Brain microvascular endothelial cell (primary cell): ENCODE measurements at places on chromosomes 2 and 18.

GRCh38 chr2:226971084-226971483 lies 135.2 kb downstream of the RHBDD1 start:
- DNase-seq, result no peak

DNA sequence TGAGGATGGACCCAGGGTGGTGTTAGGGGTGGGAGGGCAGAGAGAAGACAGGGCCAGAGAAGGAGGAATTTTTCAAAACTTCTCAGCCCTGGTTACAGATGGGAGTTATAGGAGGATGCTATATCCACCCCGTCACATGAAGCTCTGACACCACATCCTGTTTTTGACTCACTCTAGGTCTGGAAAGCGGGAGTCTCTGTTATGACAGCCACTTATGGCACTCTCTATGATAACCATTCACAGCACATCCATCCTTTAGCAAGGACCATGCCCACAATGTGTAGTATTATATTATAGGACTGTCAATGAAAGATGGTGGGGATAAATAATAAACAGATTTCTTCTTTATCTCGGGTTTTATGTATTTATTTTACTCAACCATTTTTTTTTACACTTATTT lies 461.2 kb downstream of the CDH2 start:
- peak; percentile 72 for DNase-seq

DNA sequence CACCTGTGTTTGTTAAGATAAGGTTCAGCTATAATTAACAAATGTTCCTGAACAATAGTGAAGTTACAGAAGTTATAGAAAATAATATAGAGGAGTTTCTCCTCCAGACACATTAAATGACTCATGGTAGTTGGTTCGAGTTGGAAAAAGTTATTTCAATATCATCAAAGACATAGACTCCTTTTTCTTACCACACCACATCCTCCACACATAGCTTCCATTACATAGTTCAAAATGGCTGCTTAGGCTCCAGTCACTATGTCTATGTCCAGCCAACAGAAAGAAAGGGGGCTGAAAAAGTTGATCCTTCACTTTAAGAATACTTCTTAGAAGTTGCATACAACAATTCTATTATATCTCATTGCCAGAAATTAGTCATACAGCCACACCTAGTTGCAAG lies 50.7 kb downstream of the DYNAP start:
- DNase-seq, result no peak

GRCh38 chr18:59140302-59140885 lies 710 bp downstream of the SEC11C start:
- DNase-seq, result peak; percentile 30

- peak; percentile 11 for DNase-seq
Observed at GRCh38 chr18:995629-996028, 91.0 kb downstream of the ADCYAP1 start.

DNA sequence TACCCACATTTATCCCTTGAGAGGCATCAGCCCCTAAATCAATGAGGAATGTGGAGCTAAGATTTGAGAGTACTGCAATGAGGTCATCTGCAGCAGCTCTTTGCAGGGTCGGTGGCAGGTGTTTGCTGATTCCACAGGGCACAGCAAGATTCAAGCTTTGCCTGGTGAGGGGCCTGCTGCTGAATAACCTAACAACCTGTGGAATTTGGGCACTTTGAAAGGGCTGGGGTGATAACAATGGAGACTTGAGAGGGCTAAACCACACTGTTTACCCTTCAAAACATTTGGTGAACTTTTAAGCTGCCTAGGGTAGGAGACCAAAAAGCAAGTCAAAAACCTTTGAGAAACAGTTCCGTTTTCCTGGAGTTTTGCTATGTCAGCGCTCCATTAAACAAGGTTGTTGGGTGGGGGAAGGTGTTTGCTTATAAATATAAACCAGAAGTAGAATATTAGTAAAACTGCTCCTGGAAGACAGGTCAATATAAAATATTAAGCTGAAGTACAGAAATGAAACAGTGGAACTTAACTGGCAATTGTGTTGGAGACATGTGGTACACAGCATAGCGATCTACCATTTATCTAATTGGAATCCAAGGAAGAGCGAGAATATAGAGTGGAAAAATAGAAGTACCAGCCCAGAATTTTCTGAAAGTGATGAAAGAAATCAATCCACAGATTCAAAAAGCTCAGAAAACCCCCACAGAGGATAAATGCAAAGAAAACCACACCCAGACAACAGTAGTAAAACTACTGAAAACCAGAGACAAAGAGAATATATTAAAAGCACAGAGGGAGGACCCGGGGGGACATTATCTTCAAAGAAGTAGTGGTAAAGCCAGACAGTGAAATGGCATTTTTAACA lies 15.7 kb downstream of the COPS8 start:
- no peak for DNase-seq

DNA sequence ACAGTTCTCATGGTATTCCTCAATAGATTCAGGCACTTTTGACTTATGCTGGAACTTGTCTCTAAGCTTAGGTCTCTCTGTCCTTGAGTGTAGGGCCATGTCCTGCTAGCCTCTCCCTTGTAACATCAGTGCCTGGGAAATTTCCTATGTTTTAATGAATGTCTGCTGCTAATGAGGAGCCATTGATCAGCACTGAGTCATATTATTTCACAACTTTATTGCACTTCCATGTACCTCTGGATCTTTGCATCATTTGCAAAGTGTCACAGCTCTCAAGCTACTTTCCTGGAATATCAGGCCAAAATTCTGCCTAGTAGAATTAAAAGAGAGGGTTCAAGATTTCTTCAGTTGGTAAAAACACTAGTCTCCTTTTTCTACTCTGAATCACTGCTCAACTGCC lies 102.5 kb downstream of the GAREM1 start:
- no peak for DNase-seq

DNA sequence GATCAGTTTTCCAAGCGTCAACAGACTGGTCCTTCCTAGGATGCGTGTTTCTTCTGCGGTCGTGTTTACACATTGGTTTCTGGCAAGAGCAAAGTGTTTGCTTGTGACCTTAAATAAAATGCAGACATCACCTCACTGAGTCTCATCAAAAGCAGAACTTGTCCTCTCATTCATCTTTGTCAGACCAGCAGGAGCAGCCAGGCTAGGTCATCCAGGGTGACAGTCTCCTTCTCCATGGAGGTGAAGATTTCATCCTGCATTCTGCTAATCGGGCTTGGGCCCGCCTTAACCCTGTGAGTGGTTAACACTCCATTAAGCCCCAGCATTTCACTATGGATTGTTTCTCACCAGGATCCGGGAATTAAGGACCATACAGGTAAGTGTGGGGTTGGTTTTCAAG lies 64.2 kb upstream of the PID1 start:
- no peak for DNase-seq

DNA sequence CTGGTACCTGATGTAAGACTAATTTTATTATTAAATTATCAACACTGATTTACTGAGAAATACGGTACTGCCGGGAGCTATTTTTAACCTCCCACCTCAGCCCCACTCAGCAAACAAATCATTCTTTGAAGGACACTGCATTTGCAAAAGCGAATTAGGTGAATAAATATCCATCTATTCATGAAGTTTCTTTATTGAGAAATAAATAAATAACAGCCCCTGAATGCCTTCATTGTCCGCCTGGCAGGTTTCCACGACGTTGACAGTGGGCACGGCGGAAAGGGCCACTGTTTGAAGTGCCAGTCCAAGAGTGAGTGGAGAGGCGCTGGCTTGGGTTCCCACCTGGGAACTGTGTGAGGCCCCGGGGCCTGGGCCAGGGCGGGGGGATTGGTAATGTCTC lies 15.7 kb downstream of the C1QL2 start:
- no peak for DNase-seq
